Subcutaneous preadipocyte (primary cell): ENCODE measurements at places on chromosomes 7 and 10. TPM values are rescaled to one million over a fixed set of nuclear protein-coding genes. Genes with fewer than 3 reads are reported as not detected.

The PLXDC2 gene
- total RNA-seq, result 0.37 and 0.39 TPM in 2 replicates

The COL17A1 gene
- total RNA-seq, result 0.20 and 0.37 TPM in 2 replicates

The VKORC1L1 gene
- total RNA-seq, result 13.6 and 18.4 TPM in 2 replicates

The LIPJ gene
- total RNA-seq, result 0.73 TPM in 1 of 2 replicates, not detected in the other

The CABCOCO1 gene
- 0.20 and 0.37 TPM in 2 replicates for total RNA-seq

The COBL gene
- under 0.01 TPM in 1 of 2 replicates, not detected in the other for total RNA-seq
